ENCODE measurements at places on chromosomes 1 and 21.

DNA sequence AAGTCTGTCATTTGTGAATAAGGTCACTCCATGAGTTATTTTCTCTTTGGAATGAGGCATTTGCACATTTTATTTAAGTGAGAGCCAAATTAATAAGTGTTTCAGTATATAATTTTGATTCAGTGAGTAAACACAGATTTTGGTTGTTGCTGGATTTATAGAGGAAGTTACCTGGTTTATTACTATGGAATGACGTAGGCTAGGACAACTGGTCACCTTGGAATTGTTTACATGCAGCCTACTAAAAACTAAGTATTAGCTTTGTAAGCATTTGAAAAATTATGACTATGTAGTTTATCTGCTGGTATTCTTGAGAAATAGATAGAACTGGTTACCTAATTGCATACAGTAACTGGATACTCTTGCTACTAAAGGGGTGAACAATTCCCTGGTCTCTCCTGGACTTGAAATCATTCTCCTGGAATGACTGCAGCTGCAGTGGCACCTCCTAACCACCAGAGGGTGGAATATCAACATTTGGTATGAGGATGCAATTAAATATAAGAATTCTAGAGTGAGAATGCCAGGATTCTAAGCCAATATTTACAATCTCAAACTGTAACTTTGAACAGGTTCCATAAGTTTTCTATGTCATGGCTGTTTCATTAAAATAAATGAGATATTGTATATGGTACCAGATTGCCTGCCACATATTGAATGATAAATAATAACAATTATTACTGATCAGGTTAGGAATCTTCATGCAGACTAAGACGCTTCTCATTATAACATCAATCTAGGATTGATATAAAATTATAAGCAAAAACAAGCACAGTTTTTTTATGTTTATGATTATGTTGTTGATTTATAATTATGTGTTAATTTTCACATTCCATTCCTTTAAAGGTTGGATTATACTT is 3.5 kb upstream of the KRTAP27-1 start:
- DNase-seq, result no peak

- DNase-seq, result no peak
Observed at GRCh38 chr1:53469373-53469772, 10.2 kb downstream of the DMRTB1 start.

GRCh38 chr1:51930329-51930728 is 51.8 kb upstream of the NRDC start:
- no peak for DNase-seq

GRCh38 chr1:211198880-211199279 is 60.3 kb upstream of the RCOR3 start:
- no peak for DNase-seq

- no peak for DNase-seq
Observed at GRCh38 chr1:10302416-10302815, 92.0 kb downstream of the KIF1B start.

- no peak for DNase-seq
Observed at GRCh38 chr1:74681449-74681848, 7.9 kb upstream of the ERICH3 start.

DNA sequence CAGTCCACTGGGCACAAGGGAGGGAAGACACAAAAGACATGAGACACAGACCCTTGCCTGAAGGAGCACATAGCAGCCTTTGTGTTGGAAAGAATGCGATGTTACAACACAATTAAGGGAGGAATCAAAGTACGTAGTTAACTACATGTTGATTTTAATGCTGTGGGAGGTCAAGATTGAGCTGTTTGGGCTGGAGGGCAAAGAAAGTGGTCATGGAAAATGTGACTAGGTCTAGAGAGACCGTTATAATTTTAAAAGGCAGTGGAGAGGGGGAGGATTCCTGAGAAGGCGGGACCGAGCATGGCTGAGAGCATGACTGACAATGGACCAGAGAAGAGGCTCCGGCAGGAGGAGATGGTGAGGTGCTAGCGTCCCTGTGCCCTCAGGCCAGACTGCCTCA is 111.8 kb upstream of the ATP1A1 start:
- no peak for DNase-seq

GRCh38 chr1:4460651-4461050 is 193.8 kb upstream of the AJAP1 start:
- no peak for DNase-seq

- DNase-seq, result no peak
Observed at GRCh38 chr1:88300752-88301263, 383.3 kb upstream of the PKN2 start.

GRCh38 chr1:219412772-219413171 is 200.1 kb downstream of the ZC3H11B start:
- DNase-seq, result no peak

DNA sequence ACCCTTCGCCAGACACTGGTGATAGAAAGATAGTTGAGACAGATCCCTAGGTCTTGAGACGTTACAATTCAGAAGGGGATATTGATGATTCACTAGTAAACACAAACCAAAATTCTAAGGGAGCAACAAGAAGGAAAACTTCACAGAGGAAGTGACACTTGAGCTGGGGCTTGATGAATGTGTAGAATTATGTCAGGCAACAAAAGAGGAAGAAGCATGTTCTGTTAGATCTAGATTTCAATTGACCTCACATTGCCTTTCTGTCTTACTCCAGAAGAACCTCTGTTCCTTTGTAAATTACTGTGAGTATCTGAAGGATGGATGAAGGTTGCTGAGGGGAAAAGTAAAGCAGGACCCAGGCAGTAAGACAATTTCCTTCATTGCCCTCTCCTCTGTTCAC is 328.2 kb downstream of the KCTD3 start:
- DNase-seq, result no peak

DNA sequence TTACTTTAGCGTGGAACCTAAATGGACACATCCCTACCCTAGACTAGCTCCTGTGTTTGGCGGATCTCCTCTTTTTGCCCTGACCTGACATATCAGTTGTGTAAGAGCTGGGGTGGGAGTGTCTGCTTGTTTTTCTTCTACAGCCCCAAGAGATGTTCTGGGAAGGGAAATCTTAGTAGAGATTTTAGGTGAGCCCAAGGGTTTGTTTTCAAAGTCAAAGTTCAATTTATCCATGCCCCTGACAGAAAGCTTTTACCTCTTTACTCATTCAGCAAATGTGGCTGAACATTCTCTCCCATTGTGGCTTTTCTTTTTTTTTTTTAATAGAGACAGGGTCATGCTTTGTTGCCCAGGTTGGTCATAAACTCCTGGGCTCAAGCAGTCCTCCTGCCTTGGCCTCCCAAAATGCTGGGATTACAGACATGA is 7.3 kb upstream of the TARS2 start:
- DNase-seq, result no peak

GRCh38 chr1:111930356-111930755 is 59.1 kb downstream of the KCND3 start:
- no peak for DNase-seq

- DNase-seq, result no peak
Observed at GRCh38 chr1:109427171-109427467, 871 bp upstream of the PSMA5 start.

- no peak for DNase-seq
Observed at GRCh38 chr1:7856345-7856744, 3.5 kb upstream of the UTS2 start.

GRCh38 chr1:24386241-24386640 is 27.3 kb downstream of the STPG1 start:
- no peak for DNase-seq

DNA sequence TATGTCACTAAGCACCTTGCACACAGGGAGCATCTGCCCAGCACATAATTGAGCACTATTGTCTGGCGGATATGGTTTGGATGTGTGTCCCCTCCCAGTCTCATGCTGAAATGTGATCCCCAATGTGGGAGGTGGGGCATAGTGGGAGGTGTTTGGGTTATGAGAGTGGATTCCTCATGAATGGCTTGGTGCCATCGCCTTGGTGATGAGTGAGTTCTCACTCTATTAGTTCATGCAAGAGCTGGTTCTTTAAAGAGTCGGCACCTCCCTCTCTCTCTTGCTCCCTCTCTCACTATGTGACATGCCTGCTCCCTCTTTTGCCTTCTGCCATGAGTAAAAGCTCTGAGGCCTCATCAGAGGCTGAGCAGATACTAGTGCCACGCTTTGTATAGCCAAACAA is 9.5 kb downstream of the CTSK start:
- no peak for DNase-seq

GRCh38 chr1:1330366-1331067 is 563 bp upstream of the TAS1R3 start:
- DNase-seq, result no peak

DNA sequence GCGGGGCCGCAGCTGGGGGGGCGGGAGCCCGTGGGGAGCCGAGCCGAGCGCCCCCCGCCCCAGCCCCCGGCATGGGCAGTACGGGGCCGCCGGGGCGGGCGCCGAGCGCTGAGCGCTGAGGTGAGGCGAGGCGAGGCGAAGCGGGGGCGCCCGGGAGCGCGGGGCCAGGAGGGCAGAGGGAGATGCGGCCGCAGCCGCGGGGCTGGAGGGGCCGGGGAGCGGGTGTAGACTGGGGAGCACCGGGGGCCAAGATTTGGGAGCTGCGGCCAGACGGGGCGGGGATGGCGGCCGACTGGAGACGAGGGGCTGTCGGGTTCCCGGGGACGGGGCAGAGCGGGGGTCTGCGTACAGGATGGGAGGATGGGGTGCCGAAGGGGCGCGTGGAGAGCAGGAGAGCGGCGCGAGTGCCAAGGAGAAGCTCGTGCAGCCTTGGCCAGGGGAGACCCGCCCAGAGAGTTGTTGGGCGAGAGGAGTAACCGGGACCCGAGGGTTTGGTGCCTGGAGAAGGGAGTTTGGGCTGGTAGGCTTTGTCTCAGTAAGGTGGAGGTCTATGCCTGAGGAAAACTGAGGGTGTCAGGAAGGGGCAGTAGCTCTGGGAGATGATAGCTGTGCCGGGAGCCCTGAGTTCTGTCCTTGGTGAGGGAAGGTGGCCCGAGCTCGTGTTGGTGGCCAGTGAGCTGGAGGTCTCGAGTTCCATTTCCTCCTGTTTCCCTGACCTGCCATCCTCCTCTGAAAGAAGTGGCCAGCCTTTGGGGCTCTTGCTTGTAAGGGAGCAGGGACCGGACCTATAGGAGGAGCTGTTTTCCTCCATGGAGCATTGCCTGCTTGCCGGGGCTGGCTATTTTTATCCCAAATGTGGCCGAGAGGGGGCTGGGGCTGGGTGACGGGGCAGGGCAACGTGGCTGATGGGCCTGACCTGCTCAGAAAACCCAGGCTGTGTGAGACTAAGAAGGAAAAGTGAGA is 539 bp downstream of the ATP8B2 start:
- DNase-seq, result no peak

- DNase-seq, result no peak
Observed at GRCh38 chr1:161676958-161677689, 14.2 kb downstream of the FCGR2B start.

GRCh38 chr1:160359559-160360226 is 7.2 kb upstream of the NHLH1 start:
- no peak for DNase-seq

DNA sequence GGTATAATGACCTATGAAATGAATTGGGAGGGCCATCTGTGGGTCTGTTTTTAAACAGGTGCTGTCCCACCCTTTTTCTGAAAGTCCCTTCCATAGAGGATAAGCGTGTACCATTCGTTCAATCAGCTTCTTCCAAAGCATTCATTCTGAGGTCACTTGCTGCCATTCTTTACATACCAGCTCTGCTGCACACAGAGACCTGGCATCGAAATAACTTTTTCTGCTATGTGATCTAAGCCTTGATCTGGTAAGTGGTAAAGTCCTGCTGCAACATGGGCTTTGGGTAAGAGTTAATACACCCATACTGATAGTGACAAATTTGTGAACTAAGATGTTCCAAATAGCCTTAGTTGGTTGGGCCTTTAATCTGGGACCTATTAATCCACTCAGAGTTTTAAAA is 38.9 kb downstream of the DR1 start:
- no peak for DNase-seq

DNA sequence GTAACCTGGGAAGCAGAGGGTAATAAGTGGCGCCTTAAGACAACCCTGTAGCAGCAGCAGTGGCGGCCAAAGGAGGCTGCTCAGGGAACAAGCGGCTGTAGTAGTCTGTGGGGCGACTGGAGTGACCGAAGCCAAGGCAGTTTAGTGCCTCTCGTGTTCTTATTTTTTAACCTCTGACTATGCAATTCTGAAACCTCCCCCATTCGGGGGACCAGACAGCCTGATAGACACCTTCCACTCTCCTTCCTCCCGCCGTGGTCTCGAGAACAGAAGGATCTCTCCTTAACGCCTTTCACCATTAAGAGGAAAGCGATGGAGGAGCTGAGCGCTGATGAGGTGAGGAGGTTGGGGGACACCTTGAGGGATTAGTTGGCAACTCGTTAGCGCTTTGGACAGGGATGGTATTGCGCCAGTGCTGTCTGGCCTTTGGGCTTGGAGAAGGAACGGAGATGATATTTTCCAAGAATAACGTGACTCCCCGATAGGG is 644 bp downstream of the UBE4B start:
- no peak for DNase-seq

DNA sequence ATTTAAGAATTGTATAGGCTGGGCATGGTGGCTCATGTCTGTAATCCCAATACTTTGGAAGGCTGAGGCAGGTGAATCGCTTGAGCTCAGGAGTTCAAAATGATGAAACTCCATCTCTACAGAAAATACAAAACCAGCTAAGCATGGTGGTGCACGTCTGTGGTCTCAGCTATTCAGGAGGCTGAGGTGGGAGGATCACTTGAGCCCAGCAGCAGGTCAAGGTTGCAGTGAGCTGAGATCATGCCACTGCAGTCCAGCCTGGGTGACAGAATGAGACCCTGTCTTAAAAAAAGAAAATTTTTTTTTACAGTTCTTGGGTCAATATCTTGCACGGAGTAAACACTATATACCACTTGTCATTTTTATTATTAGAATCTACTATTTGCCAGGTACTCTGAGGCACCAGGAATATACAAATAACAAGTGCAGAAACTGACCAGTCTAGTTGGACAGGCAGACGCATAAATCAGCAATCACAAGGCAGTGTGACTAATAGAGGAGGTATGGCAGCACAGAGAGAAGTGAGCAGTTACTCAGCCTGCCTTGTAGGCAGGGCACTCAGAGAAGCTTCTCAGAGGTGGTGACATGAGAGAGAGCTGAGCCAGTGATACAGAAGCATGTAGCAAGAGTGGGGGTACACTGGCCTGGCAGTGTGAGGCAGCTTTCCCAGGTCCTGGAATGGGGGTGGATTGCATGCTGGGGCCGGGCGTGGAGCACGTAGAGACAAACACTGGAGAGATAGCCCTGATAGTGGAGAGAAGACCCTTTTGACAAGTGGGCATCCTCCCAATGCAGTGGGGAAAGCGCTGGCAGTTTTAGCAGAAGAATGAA is 8.0 kb downstream of the PHLDA3 start:
- DNase-seq, result peak; percentile 64

GRCh38 chr1:160205242-160206035 is at the start of gene PEA15:
Gene PEA15, plus strand, starts transcription at chr1:160205384. Its CDS starts 6,161 bp downstream, at chr1:160211545.
- no peak for DNase-seq

GRCh38 chr21:31278511-31279130 is 65.4 kb downstream of the TIAM1 start:
- no peak for DNase-seq

- DNase-seq, result no peak
Observed at GRCh38 chr21:16438761-16439160, 709.0 kb downstream of the USP25 start.
